ENCODE measurements at places on chromosomes 5 and 9.

DNA sequence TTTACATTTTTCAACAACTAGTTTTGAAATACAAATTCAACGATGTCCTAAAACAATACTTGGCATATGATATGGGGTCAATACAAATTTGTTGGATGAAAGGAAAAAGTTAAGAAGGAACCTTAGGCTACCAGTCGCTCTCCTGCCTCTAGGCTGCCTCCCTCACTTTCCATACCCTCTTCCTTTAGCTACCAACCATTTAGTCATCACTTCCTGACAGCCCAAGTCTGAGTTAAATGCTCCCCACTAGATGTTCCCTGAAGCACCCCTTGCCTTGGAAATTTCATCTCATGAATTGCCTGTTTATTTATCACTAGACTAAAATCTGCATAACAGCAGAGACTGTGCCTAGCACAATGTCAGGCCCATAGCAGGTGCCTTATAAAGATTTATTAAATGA is 2.7 kb upstream of the LARS1 start:
- DNase-seq, result no peak

GRCh38 chr5:45274241-45274640 is 421.9 kb downstream of the HCN1 start:
- no peak for DNase-seq

DNA sequence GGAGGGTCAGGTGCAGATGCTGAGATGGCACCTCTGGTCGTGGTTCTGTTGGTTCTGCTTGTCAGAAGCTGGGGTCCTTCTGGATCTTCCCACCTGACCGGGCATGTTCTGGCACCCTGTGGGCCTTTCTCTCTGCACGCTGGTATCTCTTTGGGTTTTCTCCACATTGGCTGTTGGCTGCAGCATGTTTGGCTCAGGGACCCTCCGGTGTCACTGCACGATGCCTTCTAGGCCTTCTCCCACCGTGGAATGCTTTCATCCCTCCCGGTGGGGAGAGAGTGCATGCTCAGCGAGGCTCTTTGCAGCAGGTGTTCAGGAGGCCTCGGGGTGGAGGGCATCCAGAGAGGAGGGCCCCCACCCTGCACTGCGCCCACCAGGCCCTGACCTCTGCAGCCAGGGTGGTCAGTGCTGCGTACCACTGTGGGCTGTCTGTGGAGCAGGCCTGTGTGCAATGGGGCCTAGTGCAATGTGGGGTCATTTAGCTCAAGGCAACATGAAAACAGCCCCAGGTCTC is 119.4 kb downstream of the WNK2 start:
- DNase-seq, result no peak

DNA sequence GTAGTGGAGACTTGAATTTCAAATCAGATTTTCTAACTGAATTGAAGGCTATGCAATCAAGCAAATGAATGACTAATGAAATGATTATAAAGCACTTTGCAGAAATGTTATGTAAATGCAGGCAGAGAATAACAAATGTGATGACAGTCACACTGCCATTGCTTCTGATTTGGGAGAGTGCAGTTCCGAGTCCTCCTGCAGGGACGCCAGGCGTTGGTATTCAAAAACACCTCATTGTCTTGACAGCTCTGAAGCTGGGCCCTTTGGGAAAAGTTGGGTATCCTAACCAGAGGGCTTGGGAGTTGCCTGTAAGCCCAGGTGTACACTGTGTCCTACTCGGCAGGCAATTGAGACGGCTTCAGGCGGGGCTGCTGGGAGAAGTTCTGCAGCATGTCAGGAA is 57.9 kb downstream of the C5orf15 start:
- no peak for DNase-seq

DNA sequence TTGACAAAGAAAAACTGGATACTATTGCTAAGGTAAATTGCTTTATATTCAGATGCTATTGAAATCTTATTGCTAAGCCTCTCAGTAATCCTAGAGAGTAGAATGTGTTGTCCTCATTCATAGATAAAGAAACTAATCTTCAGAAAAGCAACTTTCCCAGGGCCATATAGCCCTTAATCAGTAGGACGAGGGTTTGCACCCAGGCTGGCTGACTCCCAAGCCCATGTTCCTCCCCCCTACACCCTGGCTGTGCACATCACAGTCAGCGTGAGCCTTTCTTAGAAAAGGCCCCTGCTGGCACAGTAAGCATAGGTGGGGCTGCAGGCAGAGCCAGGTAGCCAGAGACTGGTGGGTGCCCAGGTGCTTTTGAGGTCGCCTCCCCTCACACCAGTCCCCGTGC is 15.8 kb upstream of the GLIPR2 start:
- no peak for DNase-seq

GRCh38 chr5:78761840-78762239 is 113.3 kb upstream of the LHFPL2 start:
- DNase-seq, result no peak

DNA sequence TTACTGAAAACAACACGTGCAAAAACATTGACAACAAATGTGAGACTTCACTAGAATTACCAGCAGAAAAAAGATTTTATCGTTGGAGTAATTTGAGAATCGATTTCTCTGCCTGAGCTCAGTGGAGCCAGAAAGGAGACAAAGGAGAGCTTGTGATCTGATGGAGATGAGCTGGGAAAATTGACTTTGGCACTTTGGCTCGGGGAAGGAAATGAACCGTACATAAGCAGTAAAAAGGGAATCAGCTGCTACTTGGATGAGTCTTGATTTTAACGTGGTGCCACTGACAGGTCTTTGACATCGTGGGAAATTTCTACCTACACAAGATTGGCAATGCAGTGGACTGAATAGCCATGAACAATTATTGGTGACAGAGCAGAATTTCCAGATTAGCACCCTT is 244.7 kb upstream of the RPS23 start:
- no peak for DNase-seq
